Stomach (tissue), 19 donors: ENCODE measurements at places on chromosomes 13 and 19. TPM values are rescaled to one million over a fixed set of nuclear protein-coding genes. Genes with fewer than 3 reads are reported as not detected.

DNA sequence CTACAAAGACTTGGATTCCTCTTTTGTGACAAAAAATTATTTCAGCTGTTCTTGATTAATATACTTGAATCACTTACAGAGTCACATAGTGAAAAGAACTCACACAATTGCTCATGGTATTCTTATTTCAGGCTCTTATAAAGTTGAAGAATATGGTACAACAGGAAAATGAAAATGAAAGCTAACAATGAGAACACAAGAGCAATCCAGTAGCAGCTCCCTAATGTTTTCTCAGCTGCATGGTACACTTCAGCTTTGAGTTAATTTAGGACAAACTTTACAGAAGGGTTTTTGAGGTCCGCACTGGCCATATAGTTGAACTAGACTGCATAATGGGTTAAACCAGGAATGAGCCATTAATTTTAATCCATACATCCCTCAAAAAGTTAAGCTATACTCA lies 1261.8 kb downstream of the SLITRK5 start:
- no peaks in the 10 kb centered on the region for H3K36me3 ChIP-seq
- no peak overlapping the region for H3K4me3 ChIP-seq
- H3K4me1 ChIP-seq = no peaks in the 10 kb centered on the region
- no peaks in the 10 kb centered on the region for H3K27me3 ChIP-seq
- H3K27ac ChIP-seq = no peak overlapping the region
- DNase-seq = no peak

ZNF723 gene
- not detected for total RNA-seq

GGN gene
- not detected for total RNA-seq

TLE6 gene
- total RNA-seq = 0.73 TPM

- H3K4me1 ChIP-seq = no peaks in the 10 kb centered on the region
- no peak overlapping the region for H3K4me3 ChIP-seq
- DNase-seq = no peak
- no peaks in the 10 kb centered on the region for H3K36me3 ChIP-seq
Measured at GRCh38 chr13:35769812-35770211, 293.3 kb upstream of the MAB21L1 start.

- no peaks in the 10 kb centered on the region for H3K36me3 ChIP-seq
- no peak overlapping the region for H3K27ac ChIP-seq
- H3K4me1 ChIP-seq = peaks cover 47% of the 10 kb centered on the region
- DNase-seq = no peak
Measured at GRCh38 chr13:41942462-41943094, 18.3 kb downstream of the VWA8 start.
